ENCODE measurements at places on chromosomes 2 and 18.
A peak's percentile ranks its signal among the peaks of the same experiment; 100 is the strongest.

DNA sequence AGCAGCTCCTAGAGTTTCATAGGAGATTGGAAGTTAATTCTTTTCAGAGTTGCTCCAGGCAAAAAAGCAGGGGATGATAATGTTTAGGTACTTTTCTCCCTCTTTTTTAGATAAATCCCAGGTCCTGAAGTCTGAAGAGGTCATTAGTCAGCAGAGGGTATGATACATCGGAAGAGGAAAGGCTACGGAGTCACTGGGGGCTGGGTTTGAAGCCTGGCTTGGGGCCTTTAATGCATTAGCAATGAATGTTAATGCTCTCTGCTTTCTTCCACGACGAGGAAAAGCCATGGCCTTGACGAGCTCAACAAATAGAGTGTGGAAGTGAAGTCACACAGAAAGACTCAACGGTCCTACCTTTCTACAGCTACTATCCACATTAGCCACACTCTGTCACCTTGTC is 235.1 kb downstream of the NCKAP5 start:
- DNase-seq = no peak

GRCh38 chr18:77069482-77069881 is 63.1 kb downstream of the MBP start:
- DNase-seq = no peak

DNA sequence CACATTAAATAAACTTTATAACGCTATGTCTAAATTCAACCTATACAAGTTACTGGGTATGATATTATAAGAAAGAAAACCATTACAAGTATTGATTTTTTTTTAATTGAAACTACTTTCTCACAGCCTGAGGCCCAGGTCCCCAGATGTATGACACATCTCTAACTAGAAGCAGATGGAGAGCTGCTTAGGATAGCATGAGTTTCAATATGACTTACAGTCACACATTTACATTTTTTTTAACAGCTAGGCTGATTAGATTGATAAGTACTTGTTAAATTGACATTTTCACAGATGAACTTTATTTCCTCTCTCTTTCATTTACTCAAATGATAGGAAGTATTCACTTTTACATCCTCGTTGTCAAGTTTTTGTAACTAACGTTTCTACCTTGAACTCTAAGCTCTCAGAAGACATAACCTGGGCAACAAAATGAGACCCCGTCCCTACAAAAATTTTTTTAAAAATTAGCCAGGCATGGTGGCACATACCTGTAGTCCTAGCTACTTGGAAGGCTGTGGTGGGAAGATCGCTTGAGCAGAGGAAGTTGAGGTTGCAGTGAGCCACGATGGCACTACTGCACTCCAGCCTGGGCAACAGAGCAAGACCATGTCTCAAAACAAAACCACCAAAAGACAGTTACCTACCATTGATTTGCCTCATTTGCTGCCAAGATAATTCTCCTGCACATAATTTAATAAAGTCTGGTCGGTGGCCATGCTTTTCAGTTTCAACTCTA is 52.4 kb downstream of the STK39 start:
- DNase-seq = peak; percentile 60

- DNase-seq = no peak
Measured at GRCh38 chr2:227010433-227010832, 153.6 kb downstream of the COL4A4 start.

GRCh38 chr2:171762879-171763573 is 75.8 kb downstream of the DYNC1I2 start:
- DNase-seq = no peak

DNA sequence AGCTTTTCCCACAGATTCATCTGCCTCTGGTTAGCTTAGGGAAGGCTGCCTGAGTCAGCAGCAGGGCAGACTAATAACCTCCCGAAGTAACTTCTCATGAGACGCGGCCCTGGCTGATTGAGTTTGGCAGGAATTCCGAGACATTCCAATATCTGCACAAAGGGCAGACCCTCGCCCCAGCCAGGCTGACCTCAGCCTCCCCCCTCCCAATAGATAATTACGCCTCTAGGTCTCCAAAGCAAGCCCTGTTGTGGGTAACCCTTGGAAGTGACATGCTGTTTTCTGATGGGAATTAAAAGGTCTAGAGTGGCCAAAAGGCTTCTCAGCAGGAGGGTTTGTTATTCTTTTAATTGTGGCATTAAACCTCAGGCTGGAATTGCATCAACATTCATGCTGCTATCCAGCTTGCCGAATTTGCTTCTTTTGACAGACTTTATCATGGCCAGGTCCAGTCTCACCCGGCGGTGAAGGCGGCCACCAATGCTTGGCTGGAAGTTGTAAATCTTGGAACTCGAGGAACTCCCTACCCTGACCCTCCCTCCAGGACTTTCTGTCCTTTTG is 98.0 kb upstream of the SLC14A2 start:
- no peak for DNase-seq

DNA sequence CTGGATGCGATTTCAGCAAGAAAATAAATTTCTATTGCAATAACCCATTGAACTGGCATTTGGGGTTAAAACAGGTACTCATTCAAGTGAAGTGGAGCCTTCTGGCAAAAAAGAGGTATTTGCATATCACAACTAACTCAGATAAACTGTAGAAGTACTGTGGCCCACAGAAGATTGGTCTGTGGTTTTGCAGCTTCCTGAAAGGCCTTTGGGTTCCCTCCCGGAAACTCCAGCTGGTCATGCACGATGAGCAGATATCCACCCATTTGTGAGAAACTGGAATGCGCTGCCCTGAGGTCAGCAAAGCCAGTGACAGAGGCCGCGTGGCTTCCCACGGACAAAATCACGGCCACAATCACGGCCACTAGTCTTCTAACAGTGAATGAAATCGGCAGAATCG is 106.3 kb downstream of the EPHA4 start:
- peak; percentile 3 for DNase-seq

DNA sequence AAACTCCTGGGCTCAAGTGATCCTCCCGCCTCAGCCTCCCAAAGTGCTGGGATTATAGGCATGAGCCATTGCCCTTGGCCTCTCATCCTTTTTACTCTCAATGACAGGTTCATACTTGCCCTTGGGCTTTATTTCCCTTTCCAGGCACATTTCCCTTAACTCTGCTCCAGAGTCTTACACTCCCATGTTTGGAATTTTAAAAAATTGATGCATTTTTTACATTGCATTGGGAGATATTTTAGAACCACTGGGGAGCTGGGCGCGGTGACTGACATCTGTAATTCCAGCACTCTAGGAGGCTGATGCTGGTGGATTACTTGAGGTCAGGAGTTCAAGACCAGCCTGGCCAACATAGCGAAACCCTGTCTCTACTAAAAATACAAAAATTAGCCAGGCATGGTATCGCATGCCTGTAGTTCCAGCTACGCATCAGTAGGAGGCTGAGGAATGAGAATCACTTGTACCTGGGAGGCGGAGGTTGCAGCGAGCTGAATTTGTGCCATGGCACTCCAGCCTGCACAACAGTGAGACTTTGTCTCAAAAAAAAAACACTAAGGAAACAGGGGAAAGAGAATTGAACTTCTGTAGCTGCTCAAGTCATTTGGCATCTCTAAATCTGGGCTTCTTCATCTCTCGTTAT is 18.2 kb downstream of the TGIF1 start:
- no peak for DNase-seq

DNA sequence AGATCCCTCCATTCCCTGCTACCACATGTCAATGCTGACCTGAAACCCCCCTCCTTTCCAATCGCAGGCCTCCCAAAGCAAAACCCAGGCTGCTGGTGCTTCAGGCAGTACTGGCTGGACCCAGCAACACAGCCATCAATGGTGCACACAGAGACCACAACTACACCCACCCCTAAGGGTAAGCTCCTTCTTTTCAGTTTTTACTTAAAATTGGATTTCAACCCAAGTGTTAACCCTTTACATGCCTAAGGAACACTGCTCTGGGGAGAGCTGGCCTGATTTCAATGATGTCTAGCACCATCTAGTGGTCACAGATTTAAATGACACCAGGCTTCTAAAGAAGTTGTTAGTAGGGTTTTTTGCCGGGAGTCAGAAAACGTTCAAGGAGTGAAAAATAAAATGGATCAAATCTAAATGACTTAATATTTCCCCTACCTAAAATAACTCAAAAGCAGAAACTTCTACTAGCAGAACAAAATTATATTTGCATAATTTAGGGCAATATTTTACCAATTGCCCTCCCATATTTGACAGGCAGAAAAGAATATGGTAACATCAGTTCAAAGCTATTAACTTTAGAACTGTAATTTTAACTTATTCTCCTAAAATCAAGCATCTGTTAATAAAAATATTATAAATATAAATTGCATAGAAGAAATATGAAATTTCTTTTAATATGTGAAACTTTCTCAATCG is 24.6 kb downstream of the FECH start:
- DNase-seq = peak; percentile 10

DNA sequence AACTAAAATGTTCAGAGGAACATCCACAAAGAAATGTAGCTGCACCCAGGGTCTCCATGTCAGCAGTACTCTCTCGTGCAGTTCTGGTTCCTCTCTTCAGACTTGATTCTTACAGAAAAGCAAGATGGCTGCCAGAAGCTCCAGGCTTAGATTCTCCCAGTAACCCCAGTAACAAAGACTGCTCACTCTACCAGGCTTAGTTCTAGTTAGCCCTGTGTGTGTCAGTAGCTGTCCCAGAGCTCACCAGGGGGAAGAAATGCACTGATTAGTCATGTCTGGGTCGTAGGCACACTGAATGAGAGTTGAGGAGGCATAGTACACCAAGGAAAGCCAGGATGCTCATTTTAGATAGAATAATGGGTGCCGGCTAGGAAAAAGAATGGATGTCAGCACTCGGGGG is 395.0 kb upstream of the NRP2 start:
- DNase-seq = no peak

DNA sequence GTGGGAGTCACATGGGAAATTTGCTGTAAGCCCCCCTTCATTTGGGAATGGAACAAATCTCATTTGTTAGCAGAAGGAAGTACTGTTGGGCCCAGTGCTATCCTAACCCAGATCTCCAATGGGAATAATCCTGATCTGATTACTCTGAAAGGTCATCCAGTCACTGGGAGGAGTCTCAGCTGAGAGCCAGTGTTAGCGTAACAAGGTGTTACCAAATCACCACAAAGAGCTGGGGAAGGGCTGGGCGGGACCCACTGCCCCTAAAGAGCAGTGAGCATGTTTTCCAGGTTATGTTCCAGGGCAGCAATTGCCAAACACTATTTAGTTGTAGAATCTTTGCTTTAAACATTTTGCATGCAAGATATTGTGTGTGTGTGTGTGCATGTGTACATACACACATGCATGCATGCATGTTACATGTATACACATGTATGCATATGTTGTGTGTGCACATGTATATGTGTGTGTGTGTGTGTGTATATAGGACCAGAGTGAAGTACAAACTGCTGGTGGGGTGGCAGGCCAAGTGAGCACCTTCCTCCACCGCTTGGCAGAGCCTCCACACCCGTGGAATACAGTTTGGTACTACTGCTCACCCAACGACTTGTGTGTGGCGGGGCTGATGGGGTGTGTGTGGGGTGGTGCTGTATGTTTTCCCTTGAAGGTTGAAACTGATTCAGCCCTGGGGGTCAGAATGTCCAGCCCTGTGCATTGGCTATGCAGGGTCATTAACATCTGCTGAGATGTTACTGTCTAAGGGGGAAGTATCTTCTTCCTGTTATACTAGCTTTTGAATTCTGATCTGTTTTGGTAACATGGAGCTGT is 15.2 kb downstream of the INPP5D start:
- DNase-seq = no peak

- DNase-seq = no peak
Measured at GRCh38 chr2:132783883-132784282, 113.9 kb upstream of the LYPD1 start.

DNA sequence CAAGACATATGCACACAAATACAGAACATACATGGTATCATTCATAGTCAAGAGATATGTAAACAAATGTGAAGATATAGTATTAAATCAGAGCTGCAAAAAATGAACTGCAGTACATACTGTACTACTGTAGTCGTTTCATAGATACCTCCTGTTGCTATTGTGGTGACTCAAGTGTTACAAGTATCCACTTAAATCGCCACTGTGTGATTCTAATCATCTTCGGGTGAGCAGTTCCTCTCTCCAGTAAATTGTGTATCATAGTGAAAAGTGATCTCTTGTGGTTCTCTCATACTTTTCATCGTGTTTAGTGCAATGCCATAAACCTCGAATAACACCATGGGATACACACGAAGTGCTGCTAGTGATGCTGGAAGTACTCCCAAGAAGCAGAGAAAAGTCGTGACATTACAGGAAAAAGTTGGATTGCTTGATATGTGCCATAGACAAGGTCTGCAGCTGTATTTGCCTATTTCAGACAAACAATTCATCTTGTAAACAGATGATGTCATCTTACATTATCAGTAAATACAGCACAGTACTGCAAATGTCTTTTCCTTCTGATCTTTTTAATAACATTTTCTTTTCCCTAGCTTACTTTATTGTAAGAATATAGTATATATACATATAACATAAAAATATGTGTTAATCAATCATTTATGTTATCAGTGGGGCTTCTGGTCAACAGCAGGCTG is 222.2 kb downstream of the BCL11A start:
- no peak for DNase-seq

- DNase-seq = no peak
Measured at GRCh38 chr2:77713412-77713811, 191.2 kb upstream of the LRRTM4 start.

- no peak for DNase-seq
Measured at GRCh38 chr2:62663411-62663810, 42.1 kb upstream of the EHBP1 start.

DNA sequence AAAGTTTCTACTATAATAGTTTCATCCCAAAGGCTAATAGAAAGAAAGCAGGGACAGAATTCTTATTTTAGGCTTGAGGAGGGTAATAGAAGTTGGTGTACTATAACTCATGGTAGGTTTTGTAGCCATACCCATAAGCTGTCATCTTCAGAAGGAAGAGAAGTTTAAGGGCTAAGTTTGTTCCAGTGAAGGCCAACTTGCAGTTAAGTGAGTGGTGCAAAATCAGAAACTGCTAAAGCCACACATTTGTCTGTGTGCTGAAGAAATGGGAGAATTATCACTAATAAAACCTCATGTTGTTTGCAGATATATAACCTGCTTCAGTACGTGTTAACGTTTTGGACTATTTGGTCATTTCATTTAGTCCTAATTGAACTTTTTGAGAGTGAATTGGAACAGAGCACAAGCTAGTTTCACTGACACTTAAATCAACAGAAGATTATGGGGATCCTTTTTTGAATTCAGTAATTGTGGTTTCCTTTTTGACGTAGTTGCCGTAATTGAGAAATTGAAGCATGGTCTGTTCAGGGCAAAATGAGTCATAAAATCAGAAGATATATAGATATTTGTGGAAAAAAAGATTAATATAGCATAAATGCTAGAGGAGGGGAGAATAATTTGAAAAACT is 69.1 kb downstream of the PHLPP1 start:
- DNase-seq = no peak

- no peak for DNase-seq
Measured at GRCh38 chr18:44819944-44820510, 139.3 kb downstream of the SETBP1 start.

Measured in activated CD4-positive, alpha-beta T cell treated with anti-CD3 and anti-CD28 coated beads for 48 hours (primary cell).